Heart right ventricle (tissue), 16 donors: ENCODE measurements at places on chromosomes 7 and 10.

DNA sequence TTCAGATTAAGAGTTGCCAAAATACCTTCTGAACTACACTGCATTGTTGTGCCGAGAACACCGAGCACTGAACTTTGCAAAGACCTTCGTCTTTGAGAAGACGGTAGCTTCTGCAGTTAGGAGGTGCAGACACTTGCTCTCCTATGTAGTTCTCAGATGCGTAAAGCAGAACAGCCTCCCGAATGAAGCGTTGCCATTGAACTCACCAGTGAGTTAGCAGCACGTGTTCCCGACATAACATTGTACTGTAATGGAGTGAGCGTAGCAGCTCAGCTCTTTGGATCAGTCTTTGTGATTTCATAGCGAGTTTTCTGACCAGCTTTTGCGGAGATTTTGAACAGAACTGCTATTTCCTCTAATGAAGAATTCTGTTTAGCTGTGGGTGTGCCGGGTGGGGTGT lies 45.0 kb downstream of the DAGLB start:
- DNase-seq: no peak

GRCh38 chr10:114743521-114744231 lies 77.9 kb upstream of the FHIP2A start:
- DNase-seq: no peak

DNA sequence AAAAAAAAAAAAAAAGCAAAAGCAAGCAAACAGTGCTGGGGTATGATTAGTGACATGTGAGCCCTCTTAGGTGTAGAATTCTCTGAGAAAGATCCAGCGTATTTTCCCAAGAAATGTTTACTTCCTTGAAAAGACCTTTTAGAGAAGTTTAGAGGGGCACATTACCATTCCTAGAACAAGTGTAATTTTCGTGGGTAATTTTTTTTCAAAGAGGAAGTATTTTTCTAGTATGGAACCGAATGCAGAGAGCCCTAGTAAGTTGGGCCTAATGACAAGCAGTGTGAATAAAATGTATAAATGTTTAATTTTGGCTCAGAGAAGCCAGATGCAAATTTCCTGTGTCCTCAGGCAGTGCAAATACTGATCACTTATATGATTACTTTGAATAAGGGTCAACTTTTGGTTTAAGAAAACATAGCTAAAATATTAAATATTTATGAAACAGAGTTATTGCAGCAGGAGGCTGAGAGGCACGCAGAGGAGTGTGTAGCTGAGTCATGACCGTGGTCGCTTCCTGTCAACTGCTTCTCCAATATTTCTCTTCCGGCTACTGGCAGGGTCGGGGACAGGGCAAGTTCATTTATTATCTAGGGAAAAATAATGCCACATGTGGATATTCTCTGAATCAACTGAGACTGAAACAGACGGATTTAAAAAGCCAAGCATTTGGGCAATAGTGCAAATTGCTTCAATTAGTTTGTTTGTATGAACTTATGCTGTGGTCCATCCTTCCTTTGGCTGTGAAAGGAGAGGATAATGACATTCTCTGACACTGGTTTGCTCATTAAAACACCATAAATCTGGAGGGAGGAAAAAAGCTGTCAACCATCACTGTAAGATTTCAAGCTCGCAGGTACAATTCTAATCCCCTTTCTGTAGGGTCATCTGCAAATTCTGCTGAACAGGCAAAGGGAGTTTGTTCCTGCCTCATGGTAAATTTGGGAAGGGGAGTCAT lies 495.2 kb downstream of the GLRX3 start:
- no peak for DNase-seq

GRCh38 chr10:43683451-43684291 lies 35.0 kb upstream of the ZNF32 start:
- DNase-seq: no peak

DNA sequence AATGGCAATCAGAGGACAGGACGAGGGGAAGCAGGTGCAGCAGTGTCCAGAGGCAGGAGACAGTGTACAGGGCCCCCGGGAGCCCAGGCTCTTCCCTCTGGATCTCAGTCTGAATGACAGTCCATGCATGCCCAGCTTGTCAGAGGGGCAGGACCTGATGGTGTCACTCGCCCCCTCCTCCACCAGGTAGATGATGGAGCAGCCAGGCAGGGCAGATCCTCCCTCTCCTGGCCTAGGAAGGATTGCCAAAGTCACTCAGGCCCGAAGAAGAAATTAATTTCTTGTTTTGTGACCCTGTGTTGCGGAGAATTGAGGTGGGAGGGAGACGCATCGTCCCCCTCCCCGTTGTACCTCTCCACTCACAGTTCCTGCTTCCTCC lies 4.0 kb downstream of the VSTM4 start:
- no peak for DNase-seq

DNA sequence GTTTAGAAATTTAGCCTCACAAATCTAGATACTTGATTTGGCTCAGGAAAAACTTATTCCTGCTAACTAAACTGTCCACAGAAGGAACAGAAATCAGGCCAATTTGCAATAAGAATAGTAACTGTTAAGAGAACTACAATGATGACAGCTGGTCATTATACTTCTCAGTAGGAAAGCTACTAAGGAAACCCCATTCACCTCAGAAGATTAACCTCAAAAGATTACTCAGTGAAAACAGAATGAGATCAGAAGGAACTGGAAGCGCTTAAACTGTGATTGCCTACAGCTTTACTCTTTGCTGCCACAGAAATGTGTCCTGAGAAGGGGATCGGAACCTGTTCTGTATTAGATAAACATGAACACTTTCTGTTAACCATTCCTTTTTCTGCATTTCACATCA lies 24.3 kb upstream of the DNAJB12 start:
- DNase-seq: no peak

- no peak for DNase-seq
Observed at GRCh38 chr7:83588602-83589240, 60.2 kb downstream of the SEMA3E start.

DNA sequence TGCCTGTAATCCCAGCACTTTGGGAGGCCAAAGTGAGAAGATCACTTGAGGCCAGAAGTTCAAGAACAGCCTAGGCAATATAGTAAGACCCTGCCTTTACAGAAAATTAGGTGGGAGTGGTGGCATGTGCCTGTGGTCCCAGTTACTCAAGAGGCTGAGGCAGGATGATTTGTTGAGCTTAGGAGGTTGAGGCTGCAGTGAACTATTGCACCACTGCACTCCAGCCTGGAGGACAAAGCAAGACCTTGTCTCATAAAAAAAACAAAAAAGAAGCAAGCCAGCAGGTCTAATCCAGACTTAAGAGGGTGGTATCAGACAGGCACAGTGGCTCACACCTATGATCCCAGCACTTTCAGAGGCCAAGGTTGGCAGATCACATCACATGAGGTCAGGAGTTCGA lies 24.5 kb upstream of the KCTD7 start:
- no peak for DNase-seq

- no peak for DNase-seq
Observed at GRCh38 chr7:96328016-96328415, 6.1 kb upstream of the SLC25A13 start.

DNA sequence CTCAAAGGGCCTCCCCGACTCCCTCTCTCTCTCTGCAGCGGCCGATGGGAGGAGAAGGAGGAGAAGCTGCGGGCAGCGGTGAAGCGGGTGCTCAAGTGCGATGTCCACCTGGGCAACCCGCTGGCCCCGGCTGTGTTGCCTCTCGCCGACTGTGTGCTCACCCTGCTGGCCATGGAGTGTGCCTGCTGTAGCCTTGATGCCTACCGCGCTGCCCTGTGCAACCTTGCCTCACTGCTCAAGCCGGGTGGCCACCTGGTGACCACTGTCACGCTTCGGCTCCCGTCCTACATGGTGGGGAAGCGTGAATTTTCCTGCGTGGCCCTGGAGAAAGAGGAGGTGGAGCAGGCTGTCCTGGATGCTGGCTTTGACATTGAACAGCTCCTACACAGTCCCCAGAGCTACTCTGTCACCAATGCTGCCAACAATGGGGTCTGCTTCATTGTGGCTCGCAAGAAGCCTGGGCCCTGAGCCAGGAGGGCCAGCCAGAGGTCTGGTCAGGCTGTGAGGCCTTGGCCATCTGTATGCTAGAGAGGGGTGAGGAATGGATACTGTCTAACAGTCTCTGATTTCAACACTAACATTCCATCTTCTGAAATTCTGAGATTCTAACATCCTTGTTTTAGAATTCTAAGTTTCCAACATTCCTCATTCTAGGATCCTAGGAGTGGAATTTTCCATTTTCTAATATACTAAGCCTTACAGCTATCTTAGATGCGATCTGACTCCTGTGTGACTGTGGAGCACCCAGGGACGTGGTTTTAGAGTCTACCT lies 3.6 kb downstream of the INMT start:
- DNase-seq: peak; percentile 81

- peak; percentile 46 for DNase-seq
Observed at GRCh38 chr7:37230221-37230620, 218.4 kb downstream of the ELMO1 start.
